Endodermal cell (in vitro differentiated cells): ENCODE measurements at places on chromosomes 7 and 10. TPM values are rescaled to one million over a fixed set of nuclear protein-coding genes. Genes with fewer than 3 reads are reported as not detected.

DNA sequence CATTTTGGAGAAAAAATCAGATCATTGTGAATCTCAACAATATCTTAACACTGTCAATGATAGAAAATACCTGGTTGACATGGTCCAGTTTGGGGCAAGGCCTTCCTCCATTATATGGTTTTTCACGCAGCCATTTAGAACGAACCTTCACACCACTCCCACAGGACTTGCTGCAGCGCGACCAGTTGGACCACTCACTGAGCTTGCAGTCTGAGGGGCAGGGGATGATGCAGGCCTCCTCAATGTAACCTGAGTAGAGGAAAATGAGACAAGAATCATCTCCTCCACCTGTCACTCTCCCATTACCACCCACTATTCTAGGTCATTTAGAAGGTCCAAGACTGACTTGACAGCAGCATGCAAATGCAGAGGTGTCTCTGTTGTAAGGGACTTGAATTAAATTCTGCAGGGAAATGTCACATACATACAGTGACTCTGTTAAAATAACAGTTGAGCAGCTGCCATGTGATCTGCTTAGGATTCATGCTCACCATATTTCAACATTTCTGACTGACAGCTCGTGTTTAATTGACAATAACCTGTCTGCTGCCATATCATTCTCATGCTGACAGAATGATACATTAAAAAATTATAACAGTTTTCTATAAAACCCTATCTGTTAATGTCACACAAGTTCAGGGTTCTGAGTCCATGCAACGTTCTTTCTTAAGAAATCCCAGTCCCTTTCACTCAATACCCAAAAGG lies 403.0 kb downstream of the THSD7A start:
- H3K27me3 ChIP-seq = no peaks in the 10 kb centered on the region
- no peaks in the 10 kb centered on the region for H3K36me3 ChIP-seq
- no peak overlapping the region for H3K4me3 ChIP-seq
- H3K27ac ChIP-seq = no peak overlapping the region
- H3K4me1 ChIP-seq = no peaks in the 10 kb centered on the region
- peak; percentile 52 for DNase-seq

DNA sequence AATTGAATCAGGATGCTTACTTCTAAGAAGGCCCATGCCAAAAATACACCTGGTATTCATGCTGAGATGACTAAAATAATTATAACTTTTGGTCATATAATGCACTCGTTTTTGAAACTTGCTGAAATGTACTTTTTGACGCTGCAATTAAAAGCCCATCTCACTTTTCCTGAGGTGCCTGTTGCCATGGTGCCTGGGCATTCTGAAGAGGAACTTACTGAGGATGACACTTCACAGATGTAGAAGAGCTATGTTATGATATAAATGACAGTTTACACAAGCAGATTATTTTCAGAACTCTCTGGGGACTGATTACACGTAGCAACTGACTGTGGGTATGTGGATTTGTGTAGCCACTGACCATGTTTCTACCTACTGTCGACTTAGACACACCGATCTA lies 182.4 kb downstream of the TPK1 start:
- H3K4me1 ChIP-seq = no peaks in the 10 kb centered on the region
- H3K27ac ChIP-seq = no peak overlapping the region
- H3K4me3 ChIP-seq = no peak overlapping the region
- no peaks in the 10 kb centered on the region for H3K27me3 ChIP-seq
- H3K36me3 ChIP-seq = peaks cover 7% of the 10 kb centered on the region

Gene ECHDC3
- total RNA-seq = 13.3 and 13.6 TPM in 2 replicates

- no peak for DNase-seq
- no peak overlapping the region for H3K27ac ChIP-seq
- no peaks in the 10 kb centered on the region for H3K27me3 ChIP-seq
- no peaks in the 10 kb centered on the region for H3K4me1 ChIP-seq
Observed at GRCh38 chr7:85851571-85852193, 664.8 kb upstream of the SEMA3D start.

DNA sequence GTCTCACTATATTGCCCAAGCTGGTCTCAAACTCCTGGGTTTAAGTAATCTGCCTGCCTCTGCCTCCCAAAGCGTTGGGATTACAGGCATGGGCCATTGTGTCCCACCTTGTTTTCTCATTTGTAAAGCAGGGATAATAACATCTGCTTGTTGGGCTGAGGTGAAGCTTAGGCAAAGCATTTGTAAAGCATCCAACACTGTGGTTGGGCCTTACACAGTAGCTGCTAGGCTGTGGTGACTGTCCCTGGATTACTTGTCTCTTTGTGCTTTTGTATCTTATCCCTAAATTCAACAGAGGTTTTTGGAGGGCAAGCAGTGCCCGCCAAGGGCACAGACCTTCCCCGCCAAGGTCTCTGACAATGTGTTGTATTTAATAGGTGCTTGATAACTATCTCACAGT lies 14.3 kb downstream of the HKDC1 start:
- no peaks in the 10 kb centered on the region for H3K27me3 ChIP-seq
- H3K27ac ChIP-seq = no peak overlapping the region
- no peaks in the 10 kb centered on the region for H3K36me3 ChIP-seq
- H3K4me1 ChIP-seq = no peaks in the 10 kb centered on the region

DNA sequence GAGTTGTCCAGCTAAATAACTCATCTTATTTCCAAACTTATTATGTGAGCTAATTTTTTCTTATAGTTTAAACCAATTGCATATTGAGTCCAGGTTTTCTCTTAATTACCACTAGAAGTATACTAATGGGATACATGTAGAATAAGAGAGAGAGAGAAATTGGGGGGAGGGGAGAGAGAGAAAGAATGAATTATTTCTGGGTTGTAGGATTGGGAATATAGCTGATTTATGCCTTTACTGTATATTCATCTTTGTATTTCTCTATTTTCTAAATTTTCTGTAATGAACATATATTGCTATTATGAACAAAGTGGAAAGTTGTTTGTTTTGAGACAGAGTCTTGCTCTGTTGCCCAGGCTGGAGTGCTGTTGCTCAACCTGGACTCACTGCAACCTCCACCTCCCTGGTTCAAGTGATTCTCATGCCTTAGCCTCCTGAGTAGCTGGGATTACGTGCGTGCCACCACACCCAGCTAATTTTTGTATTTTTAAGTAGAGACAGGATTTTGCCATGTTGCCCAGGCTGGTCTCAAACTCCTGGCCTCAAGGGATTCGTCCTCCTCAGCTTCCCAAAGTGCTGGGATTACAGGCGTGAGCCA lies 26.1 kb upstream of the ITGB1 start:
- H3K4me3 ChIP-seq = peak overlapping the region; percentile 1
- H3K27me3 ChIP-seq = no peaks in the 10 kb centered on the region
- no peak for DNase-seq

GRCh38 chr7:19203686-19204085 lies 58.5 kb upstream of the FERD3L start:
- H3K4me3 ChIP-seq = no peak overlapping the region
- no peak overlapping the region for H3K27ac ChIP-seq
- no peak for DNase-seq
- no peaks in the 10 kb centered on the region for H3K4me1 ChIP-seq
- no peaks in the 10 kb centered on the region for H3K36me3 ChIP-seq
- no peaks in the 10 kb centered on the region for H3K27me3 ChIP-seq

DNA sequence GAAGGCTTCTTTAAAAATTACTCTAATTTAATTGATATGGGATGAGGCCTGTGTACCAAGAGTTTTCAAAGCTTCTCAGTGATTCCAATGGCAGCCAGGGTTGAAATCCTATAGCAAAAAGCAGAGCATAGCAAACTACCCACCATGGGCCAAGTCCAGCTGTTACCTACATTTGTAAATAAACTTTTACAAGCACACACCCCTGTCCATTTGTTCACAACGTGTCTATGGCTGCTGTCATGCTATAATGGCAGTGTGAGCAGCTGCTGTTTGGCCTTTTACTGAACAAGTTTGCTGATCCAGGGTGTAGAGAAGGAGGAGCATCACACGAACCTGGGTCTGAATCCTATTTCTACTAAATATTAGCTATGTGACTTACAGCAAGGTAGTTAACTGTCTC lies 50.0 kb downstream of the NPY start:
- no peaks in the 10 kb centered on the region for H3K36me3 ChIP-seq
- H3K4me1 ChIP-seq = peaks cover 4% of the 10 kb centered on the region
- H3K27me3 ChIP-seq = no peaks in the 10 kb centered on the region
- no peak for DNase-seq
- H3K4me3 ChIP-seq = no peak overlapping the region

DNA sequence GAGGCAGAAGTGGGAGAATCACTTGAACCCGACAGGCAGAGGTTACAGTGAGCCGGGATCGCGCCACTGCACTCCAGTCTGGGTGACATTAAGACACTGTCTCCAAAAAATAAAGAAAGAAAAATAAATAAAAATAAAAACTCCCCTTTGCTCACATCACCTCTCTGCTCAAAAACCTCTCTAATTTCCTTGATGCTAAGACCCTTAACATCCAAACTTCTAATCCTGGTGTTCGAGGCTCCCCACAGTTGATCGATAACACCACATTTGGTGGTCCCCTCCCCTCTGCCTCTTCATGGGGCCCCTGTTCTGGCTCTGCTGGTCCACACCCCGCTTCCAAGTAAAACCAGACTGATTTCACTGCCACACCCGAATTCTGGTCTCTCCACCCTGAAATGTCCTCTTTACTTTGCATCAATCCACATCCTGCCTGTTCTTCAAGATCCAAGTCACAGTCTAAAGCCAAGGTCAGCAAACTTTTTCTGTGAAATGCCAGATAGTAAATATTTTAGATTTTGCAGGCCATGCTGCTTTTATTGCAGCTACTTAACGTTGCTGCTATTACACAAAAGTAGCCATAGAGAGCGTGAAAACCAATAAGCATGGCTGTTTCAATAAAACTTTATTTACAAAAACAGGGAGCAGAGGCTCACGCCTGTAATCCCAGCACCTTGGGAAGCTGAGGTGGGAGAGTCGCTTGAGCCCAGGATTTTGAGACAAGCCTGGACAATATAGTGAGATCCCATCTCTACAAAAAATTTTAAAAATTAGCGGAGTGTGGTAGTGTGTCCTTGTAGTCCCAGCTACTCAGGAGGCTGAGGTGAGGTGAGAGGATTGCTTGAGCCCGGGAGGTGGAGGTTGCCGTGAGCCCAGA lies 11.8 kb downstream of the MOSPD3 start:
- H3K27ac ChIP-seq = no peak overlapping the region
- H3K27me3 ChIP-seq = peaks cover 11% of the 10 kb centered on the region
- H3K4me1 ChIP-seq = no peaks in the 10 kb centered on the region

GRCh38 chr7:127673902-127674301 lies 21.9 kb downstream of the SND1 start:
- peak; percentile 49 for DNase-seq
- H3K27ac ChIP-seq = no peak overlapping the region
- peaks cover 67% of the 10 kb centered on the region for H3K36me3 ChIP-seq

- H3K27ac ChIP-seq = no peak overlapping the region
- no peaks in the 10 kb centered on the region for H3K27me3 ChIP-seq
- peaks cover 14% of the 10 kb centered on the region for H3K36me3 ChIP-seq
- no peak overlapping the region for H3K4me3 ChIP-seq
Observed at GRCh38 chr7:132492823-132493445, 83.3 kb downstream of the PLXNA4 start.

Gene PALD1
- 13.7 to 19.7 TPM (median 19.7 TPM) in 3 replicates for total RNA-seq

DNA sequence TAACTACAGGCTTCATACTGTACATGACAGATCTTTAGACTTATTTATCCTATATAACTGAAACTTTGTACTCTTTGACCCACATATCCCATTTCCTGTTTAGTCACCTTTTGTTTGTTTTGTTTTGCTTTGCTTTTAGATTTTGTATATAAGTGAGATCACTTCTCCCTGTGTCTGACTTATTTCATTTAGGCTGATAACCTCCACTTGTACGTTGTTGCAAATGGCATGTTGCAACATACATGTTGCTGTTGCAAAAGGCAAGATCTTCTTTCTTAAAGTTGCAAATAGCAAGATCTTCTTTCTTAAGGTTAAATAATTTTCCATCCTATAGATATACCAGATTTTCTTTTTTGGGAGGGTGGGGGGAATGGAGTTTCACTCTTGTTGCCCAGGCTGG lies 341.5 kb downstream of the OTUD1 start:
- no peaks in the 10 kb centered on the region for H3K36me3 ChIP-seq
- H3K4me3 ChIP-seq = no peak overlapping the region
- no peaks in the 10 kb centered on the region for H3K4me1 ChIP-seq
- no peak overlapping the region for H3K27ac ChIP-seq

Gene MACC1
- 1.4 and 2.8 TPM in 2 replicates for total RNA-seq

DNA sequence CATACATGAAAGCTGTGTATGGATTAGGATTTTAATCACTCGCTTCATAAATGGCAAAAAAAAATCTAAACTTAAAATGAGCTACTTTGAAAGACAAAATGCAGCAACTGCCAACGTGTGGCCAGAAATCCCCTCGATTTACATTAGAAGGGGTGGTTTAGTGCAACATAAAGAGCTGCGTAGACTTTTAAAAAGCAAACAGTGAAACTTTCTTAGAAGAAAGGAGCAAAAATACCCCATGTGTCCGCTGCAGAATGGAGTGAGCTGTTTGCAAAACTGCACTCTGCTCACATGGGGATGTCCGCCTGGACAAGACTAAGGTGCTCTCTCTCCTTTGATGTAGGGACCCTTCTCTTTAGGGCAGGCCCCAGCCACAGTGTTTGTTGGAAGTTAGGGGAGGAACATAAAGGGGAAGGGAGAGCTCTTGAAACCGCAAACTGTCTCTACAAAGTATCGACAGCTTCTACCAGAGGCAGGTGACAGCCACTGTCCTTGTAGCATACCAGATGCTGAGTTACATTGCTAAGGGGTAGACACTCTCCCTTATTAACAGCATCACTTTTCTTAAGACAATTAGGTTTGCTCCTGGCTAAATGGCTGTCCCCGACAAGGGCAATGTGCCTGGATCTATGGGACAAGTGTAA lies 528.1 kb downstream of the KCNMA1 start:
- H3K36me3 ChIP-seq = no peaks in the 10 kb centered on the region
- no peak overlapping the region for H3K4me3 ChIP-seq
- no peaks in the 10 kb centered on the region for H3K27me3 ChIP-seq
- peak; percentile 37 for DNase-seq

DNA sequence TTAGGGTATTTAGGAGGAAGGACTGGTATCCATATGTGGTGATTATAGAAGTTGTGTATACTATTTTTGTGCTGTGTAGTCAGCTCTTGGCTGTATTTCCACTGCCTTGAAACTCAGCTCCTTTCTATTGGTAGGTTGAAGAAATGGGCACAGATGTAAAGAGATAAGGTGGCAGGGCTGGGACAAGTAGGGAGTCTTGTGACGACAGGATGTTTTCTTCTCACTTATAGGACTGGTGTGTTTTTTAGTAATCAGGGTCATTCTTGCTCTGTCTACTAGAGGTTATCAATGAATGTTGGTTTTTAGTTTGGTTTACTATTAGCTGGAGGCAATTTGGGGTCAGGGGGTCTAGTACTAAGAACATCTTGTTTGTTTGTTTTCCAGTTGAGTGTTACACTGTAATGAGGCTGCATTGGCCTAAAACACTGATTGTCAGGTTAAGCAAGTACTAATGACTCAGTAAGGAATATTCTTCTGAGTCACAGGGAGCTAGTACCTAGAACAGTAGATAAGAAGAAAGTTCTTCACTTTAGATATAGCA lies 11.8 kb downstream of the UBN2 start:
- no peak overlapping the region for H3K27ac ChIP-seq
- no peak for DNase-seq
- no peaks in the 10 kb centered on the region for H3K27me3 ChIP-seq
- H3K4me1 ChIP-seq = no peaks in the 10 kb centered on the region

- H3K4me3 ChIP-seq = peak overlapping the region; percentile 87
- H3K27me3 ChIP-seq = no peaks in the 10 kb centered on the region
- DNase-seq = peak; percentile 76
Observed at GRCh38 chr10:7819121-7819460, 786 bp downstream of the TAF3 start.

Gene TDRD1
- 0.09 and 0.23 TPM in 2 replicates for total RNA-seq

Gene CALHM1
- total RNA-seq = 0.07 TPM in 1 of 2 replicates, not detected in the other
